ENCODE measurements at places on chromosomes 4 and X.

GRCh38 chrX:20412871-20413486, 146.3 kb upstream of the RPS6KA3 start:
- DNase-seq: no peak

- no peak for DNase-seq
Observed at GRCh38 chrX:115958687-115959359, 211.7 kb upstream of the AGTR2 start.

DNA sequence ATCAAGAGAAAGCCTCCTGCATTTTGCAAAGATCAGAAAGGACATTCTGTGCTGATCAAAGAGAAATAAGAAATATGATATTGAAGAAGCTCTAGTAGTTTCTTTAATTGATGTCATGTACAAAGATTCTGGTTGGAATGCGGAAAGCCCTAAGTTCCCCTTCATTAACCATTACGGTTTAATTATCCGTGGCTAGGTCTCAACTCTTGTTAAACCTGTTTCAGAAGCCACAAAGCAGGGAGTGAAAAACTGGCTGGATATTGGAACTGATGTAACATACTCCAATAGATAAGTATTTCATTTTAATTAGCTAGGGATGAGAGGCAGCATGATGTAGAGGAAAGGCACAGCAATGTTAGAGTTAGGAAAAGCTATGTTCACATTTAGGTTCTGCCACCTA, 55.7 kb downstream of the SPANXN3 start:
- no peak for DNase-seq

DNA sequence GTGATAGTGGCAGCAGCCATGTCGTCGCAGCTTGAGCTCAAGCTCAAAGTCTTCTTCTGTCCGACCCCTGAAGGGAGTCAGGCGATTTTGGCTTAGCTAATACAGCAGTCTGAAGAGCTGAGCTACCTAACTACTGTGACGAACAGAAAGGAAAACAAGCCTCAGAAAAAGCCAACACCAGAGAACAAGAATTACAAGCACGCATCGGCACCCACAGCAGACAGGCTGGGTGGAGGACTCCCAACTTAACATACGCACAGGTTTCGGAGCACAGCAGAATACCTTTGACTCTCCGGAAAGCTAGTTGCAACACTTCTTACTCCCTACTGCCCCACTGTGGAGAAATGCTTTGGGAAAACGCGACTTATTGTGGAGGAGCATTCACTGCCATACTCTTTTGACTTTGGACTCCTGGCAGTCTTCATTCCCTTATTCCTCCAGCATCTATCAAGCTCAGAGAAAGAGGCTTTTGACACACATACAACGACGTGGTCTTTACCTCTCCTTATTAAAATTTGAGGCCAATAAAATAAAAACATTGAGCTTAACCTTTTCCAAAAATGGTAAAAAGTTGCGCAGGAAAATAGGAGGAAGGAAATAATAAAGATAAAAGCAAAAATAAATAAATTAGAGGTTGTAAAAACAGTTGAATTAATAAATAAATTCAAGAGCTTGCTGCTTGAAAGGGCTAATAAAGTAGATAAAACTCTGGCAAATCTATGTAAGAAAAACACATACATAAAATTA, 41.3 kb upstream of the GPC3 start:
- DNase-seq: no peak

GRCh38 chr4:791898-792625, 33.9 kb downstream of the CPLX1 start:
- no peak for DNase-seq

- DNase-seq: no peak
Observed at GRCh38 chr4:11435557-11435956, 6.9 kb upstream of the HS3ST1 start.

DNA sequence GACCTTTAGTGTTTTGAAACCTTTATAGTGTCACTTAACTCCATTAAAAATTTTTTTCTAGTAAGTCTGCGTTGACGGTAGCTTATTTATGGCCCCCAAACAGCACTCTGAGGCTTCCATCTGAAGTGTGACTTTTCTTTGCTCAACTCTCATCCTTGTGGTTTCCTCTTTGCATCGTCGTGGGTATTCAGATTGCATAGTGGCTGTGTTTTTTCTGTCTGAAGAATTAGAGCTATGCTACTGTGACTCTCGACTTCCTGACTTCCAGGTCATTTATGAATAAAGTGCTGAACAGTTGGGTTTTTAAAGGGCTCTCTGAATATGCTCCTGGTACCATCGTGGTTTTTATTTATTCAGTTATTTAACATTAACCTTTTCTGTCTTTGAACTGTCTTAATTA, 44.9 kb downstream of the JADE1 start:
- DNase-seq: no peak

DNA sequence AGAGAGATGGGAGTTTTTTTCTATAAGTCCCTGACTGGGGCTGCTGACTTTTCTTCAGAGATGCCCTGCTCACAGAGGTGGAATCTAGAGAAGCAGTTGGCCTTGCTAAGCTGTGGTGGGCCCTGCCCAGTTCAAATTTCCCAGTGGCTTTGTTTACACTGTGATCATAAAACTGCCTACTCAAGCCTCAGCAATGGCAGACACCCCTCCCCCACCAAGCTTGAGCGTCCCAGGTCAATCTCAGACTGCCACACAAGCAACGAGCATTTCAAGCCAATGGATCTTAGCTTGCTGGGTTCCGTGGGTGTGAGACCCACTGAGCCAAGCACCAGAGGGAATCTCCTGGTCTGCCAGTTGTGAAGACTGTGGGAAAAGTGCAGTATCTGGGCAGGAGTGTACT, 199.8 kb upstream of the WDFY3 start:
- no peak for DNase-seq

GRCh38 chr4:119872371-119873016, 194.2 kb downstream of the MAD2L1 start:
- no peak for DNase-seq

- no peak for DNase-seq
Observed at GRCh38 chrX:31036895-31037294, 34.9 kb downstream of the FTHL17 start.

GRCh38 chr4:93446038-93446437, 382.5 kb upstream of the ATOH1 start:
- no peak for DNase-seq

DNA sequence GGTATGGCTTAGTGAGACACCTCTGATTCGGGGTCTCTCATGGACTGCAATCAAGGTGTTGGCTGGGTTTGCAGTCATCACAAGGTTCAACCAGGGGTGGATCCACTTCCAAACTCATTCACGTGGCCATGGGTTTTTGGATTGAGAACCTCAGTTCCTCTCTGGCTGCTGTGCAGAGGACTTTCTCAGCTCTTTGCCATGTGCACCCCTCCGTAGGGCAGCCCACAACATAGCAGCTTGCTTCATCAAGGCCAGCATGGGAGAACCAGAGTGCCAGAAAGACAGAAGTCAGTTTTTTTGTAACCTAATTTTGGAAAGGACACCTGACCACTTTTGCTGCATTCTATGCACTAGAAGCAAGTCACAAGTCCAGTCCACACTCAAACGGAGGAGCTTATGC, 154.9 kb downstream of the PJA1 start:
- no peak for DNase-seq

GRCh38 chr4:96260064-96260682, 420.3 kb downstream of the PDHA2 start:
- DNase-seq: no peak
